Thyroid gland (tissue), 4 donors: ENCODE measurements at places on chromosomes 12 and 14. TPM values are rescaled to one million over a fixed set of nuclear protein-coding genes. Genes with fewer than 3 reads are reported as not detected.

GRCh38 chr12:26723379-26724308, 109.3 kb downstream of the ITPR2 start:
- DNase-seq = no peak

GALNT6 gene
- 9.6 TPM for total RNA-seq

KRT4 gene
- 0.29 TPM for total RNA-seq

DNA sequence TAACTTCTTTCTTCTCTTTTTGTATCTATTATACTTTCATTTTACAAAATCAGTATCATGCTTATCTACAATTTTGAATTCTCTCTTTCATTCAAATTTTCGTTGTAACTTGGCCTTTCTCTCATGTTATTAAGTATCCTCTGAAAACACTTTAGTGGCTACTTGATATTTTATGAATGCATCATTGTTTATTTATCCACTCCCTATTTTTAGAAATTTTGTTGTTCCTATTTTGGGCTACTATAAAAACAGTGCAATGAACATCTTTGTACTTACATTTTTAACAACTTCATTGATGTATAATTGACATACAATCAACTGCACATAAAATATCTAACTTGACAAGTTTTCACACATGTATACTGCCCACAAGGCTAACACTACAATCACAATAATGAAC, 44.0 kb upstream of the AMIGO2 start:
- no peak for DNase-seq

- DNase-seq = no peak
Measured at GRCh38 chr14:81567302-81567701, 33.6 kb upstream of the SEL1L start.

DNA sequence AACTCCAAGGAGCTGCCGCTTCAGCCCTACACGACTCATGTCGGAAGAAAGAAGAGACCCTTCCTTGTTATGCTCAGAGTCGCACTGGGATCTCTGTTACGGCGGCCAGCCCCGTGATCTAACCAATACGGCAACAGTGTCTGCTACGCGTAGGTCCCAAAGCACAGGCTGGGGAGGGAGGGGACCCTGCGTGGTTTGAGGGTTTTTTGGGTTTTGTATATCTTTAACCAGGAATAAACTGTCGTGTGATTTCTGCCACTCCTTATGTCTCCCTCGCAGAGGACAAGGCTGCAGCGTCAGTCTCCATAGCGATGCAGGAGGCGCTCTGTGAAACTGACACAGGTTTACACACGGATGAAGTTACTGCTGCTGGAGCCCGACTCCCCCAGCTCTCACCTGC, 60.0 kb upstream of the DIO3 start:
- DNase-seq = no peak

GRCh38 chr14:86022031-86022629, 492.2 kb downstream of the FLRT2 start:
- DNase-seq = no peak

- DNase-seq = no peak
Measured at GRCh38 chr12:49263400-49263763, 1.5 kb upstream of the TUBA1C start.

DNA sequence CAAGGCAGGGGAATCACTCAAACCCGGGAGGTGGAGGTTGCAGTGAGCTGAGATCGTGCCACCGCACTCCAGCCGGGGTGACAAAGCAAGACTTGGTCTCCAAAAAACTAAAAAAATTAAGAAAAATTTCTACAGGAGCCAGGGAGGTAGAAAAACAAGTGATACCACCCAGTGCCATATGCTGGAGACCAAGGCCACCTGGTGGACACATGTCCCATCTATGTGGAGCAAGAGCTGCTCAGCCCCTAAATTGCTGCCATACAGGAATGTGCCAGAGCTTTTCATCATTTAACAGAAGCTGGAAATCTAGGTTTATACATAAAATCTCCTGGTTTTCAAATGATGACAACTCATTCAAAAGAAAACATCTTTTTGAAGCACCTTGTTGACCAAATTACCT, 61.4 kb upstream of the ELK3 start:
- no peak for DNase-seq

DNA sequence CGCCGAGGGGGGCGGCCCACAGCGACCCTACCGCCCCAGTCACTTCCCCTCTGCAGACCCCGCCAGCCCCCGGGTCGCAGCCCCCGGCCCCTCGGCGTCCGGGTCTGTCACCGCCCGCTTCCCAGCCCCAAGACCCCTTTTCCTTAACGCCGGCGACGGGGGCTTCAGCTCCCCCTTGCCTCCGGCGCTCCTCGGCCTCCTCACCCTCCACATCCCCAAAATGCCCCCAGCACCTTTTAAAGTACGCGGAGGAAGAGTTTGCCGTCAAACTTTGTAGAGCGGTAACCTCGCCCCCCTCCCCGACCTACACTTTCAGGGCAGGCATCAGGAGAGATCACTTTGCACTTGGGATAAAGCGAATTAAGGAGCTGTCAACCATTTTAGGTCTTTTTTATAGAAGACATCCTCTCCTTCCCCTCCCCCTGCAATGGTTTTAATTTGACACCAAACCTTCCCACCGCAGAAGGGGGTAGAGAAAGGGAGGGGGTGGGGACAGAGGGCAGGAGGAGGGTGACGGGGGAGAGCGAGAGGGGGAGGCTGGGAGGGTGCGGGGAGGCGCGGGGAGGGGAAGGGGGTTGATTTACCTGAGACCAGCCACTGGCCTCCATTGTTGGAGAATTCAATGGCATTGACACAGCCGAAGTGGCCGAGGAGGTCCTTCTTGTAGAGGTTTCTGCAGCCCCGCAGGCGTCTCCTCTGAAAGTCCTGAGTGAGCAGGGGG, 578 bp downstream of the DCAF5 start:
- no peak for DNase-seq

- no peak for DNase-seq
Measured at GRCh38 chr14:77086951-77087350, 11.1 kb upstream of the CIPC start.

DNA sequence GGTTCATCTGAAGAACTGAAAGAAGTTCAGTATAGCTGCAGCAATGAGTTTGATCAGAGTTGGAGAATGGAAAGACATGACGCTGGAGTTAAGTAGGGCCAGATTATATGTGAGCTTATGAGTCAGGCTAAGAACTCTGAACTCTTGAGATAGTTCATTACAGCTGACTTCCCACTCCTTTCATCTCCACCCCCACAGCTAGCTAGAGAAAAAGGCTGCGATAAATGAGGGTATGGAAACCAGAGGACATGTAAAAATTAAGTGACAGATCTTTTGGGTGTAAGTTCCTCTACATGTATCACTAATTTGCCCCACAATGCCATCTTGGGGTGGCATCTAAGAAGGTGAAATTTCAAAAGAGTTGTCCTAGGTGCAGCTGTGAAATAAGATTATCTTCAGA, 28.6 kb downstream of the PYM1 start:
- no peak for DNase-seq

- DNase-seq = no peak
Measured at GRCh38 chr14:100712490-100712889, 14.2 kb upstream of the DLK1 start.

GRCh38 chr12:106954462-106955376, 988 bp upstream of the TMEM263 start:
- DNase-seq = peak; percentile 25

DNA sequence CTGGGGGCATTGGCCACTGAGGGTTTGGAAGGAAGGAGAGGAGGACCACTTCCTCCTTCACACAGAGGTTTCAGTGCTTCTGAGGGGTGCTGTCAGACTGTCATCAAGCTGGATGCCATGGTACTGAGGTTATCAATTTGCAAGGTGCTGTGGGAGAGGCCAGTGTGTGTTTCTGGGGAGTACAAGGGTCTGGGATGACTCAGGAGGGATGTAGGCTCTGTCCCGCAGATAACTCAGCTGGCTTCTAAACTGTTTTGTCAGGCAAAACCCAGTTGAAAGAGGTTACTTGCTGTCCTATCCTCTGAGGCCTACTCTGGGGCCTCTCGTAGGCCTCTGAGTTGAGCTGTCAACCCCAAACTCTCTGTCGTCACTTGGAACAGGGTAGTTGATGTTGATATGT, 22.8 kb downstream of the ADCK1 start:
- DNase-seq = no peak

- DNase-seq = no peak
Measured at GRCh38 chr14:54278665-54279295, 118.0 kb upstream of the CDKN3 start.

- no peak for DNase-seq
Measured at GRCh38 chr12:131499864-131500190, 211.1 kb upstream of the SFSWAP start.

DNA sequence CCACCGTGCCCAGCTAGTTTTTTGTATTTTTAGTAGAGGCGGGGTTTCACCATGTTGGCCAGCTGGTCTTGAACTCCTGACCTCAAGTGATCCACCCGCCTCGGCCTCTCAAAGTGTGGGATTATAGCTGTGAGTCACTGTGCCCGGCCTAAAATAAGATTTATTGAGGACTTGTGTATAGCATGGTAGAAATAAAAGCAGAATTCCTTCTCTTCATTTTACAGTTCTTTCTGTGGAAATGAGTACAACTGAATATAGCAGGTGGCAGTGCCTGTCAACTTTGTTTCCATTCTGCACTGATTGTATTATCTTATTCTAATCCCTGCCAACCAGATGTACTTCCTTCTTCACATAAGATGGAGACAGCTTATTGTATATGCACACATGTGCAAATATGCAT, 41.0 kb downstream of the DIP2B start:
- DNase-seq = no peak

DNA sequence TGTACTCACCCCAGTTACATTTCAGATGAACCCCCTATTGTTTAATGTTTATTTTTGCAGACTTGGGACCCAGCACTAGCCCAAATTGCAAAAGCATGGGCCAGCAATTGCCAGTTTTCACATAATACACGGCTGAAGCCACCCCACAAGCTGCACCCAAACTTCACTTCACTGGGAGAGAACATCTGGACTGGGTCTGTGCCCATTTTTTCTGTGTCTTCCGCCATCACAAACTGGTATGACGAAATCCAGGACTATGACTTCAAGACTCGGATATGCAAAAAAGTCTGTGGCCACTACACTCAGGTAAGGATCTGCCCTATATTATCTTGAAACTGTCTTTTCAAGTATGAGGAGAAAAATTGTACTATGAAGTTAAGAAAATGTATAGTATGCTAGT, 1.2 kb downstream of the GLIPR1 start:
- DNase-seq = no peak

GRCh38 chr12:11834931-11835330, 185.5 kb downstream of the ETV6 start:
- DNase-seq = no peak

OS9 gene
- 274 TPM for total RNA-seq

DPY19L2 gene
- 63.4 TPM for total RNA-seq

DNA sequence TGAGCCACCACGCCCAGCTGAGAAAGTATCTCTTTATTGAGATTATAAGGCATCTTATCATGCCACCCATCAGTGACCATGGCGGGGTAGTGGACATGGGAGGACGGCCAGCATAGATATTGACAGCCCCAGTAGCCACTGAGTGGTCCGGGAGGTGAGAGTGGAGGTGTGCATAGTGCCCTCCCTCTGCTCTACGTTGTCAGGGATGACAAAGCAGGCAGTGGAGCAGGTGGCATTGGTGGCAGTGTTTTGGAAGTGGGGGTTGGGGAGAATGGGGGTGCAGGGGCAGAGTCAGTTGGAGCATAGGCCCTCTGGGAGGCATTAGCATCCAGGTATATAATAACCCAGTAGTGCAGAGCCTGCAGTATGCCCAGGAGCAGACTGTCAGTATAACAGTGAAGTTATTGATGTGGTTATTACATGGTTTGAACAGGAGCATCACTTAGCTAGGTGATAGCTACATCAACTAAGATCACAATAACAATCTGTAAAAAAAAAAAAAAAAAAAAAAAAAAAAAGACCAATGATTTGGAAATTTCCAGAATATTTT, 41.1 kb downstream of the GNG2 start:
- DNase-seq = no peak

- peak; percentile 50 for DNase-seq
Measured at GRCh38 chr14:77691259-77691658, 16.6 kb downstream of the ALKBH1 start.

KRT82 gene
- total RNA-seq = not detected

GRCh38 chr14:54754623-54755386, 147.8 kb downstream of the GCH1 start:
- DNase-seq = no peak

INSM2 gene
- not detected for total RNA-seq

PIK3C2G gene
- not detected for total RNA-seq

KRT79 gene
- not detected for total RNA-seq

- DNase-seq = no peak
Measured at GRCh38 chr12:123061441-123062205, 81.1 kb downstream of the ARL6IP4 start.

GRCh38 chr12:90959538-90960139, 4.7 kb upstream of the CCER1 start:
- peak; percentile 17 for DNase-seq

SLC6A15 gene
- 0.89 TPM for total RNA-seq

DNA sequence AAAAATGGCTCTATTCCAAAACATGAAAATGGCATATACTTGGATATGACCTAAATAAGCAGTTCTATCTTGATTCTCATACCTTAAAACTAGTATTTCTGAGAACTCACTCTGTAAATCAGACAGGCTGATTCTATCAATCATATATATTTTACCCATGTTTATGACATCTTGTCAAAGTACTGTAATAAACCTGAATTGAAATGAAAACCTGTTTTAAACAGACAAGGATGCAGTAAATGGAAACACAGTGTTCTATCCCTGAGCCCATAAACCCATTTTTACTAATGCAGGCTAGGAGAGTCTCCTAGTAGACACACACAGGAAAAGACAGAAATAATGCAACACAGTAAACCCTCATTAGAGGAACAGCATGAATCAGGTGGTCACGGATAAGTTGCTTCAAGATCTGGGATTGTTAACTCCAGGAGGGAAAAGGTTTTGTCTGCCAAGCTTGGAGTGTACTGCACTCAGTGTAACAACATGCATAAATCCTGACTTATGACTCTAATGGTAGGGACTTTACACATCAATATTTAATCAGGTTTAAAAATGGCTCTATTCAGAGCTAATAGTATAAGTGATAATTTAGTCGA, 93.6 kb upstream of the CPNE8 start:
- DNase-seq = no peak

GRCh38 chr12:807041-807735, 54.8 kb downstream of the WNK1 start:
- no peak for DNase-seq

GRCh38 chr14:98501836-98502235, 770.2 kb downstream of the BCL11B start:
- DNase-seq = no peak

- DNase-seq = peak; percentile 83
Measured at GRCh38 chr14:99579903-99580571, 24.0 kb downstream of the CCDC85C start.

- no peak for DNase-seq
Measured at GRCh38 chr14:78227248-78228077, 57.3 kb downstream of the NRXN3 start.
